Stimulated activated CD8-positive, alpha-beta memory T cell treated with anti-CD3 and anti-CD28 coated beads, Interleukin-4, amount 100 ng/mL, for 4 hours (primary cell): ENCODE measurements at places on chromosomes 7 and 10.

DNA sequence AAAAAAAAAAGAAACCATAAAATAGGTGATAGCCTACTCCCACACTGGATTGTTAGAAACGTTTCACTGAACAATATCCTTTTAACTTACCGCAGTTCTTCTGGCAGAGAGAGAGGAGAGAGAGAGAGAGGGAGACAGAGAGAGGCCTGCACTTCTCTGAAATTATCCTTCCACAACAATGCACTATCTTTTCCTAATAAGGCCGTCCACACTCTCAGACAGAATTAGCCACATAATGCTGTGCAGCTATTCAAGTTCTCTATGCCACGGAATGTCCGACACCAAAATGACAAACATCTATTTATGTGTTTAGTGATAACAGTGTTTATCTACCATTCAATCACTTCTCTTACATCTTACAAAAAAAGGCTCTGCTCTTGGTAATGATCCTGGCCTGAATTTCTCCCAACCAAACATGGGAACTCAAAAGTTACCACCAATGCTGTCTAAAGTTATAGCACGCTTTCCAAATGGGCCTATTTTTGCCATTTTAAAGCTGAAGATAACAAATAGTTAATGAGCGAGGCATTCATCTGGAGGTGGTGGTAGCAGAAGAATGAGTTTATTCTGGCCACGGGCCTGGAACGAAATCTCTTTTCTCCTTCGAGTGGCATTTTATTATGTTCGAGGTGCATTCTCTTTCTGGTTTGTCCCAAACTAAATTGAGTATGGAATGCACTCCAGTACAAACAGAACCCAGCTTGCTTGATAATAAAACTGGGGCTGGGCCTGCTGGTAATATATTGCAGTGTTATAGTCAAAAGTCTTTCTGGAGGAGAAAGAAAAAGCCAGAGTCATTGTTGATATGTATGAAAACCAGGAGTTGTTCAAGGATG is 160.2 kb upstream of the SVIL start:
- DNase-seq: no peak

DNA sequence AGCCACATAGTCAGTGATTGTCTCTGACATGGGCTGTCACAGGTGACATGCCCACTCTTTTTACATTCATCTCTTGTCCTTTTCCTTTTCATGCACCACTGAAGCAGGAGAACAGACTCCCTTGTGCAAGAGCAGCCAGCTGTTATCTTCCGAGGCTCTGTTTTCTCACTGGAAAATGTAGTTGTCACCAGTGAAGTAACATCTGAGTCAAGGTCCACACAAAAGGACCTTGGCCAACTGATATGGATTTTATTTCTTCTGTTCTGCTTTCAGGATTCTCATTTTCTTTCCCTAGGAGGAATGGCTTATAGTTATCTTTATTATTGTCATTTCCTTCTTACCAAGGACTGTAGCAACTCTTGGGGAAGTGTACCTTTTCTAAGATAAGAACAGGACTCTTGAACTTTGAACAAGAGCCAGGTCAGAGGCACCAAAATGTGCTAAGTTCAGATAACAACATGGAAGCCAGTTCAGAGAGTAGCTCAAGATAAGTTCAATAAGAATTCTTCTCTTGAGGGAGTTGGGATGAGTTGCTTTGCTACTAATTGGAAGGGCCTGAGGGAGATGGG is 22.7 kb downstream of the AVPI1 start:
- no peak for DNase-seq

DNA sequence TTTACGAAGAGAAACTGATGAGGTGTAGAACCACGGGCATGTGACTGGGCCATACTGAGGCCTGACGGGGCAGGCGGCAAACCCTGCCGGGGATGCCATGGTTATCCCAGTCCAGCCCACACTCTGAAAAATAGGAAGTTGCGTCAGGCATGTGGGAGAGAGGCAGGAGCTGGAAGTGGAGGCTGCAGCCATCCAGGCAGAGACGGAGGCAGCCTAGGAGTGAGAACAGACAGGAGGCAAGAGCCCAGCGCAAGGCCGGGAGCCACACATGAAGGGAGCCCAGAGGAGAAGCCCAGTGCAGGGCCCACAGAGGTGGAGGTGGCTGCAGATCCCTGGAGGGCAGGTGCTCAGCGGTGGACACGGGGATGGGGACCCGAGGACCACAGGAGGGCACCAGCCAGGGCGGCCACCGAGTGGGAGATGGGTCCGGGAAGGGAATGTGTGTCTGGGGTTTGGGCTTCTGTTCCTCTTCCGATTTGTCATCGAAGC is 175.2 kb upstream of the PPP2R2D start:
- DNase-seq: no peak

DNA sequence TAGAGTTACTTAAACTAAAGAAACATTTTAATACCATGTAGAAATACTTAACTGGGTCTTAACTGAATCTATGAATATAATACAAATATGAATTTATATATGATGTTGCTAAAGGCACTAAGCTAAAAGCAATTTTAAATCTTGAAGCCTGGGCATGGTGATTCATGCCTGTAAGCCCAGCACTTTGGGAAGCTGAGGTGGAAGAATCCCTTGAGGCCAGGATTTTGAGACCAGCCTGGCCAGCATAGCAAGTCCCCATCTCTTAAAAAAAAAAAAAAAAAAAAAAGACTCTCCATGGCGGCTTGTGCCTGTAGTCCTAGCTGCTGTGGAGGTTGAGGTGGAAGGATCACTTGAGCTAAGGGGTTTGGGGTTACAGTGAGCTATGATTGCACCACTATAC is 95.3 kb downstream of the CCSER2 start:
- DNase-seq: no peak

GRCh38 chr10:86152911-86153310 is 213.7 kb downstream of the GRID1 start:
- no peak for DNase-seq

GRCh38 chr7:133690740-133691139 is 436.4 kb upstream of the LRGUK start:
- DNase-seq: no peak
